ENCODE measurements at places on chromosomes 5 and 9. TPM values are rescaled to one million over a fixed set of nuclear protein-coding genes. Genes with fewer than 3 reads are reported as not detected.
A peak's percentile ranks its signal among the peaks of the same experiment; 100 is the strongest.

DAPK1 gene
- 3.9 TPM for total RNA-seq

FYB1 gene
- not detected for total RNA-seq

INSL6 gene
- total RNA-seq = 0.64 TPM

LRRC19 gene
- total RNA-seq = not detected

DNA sequence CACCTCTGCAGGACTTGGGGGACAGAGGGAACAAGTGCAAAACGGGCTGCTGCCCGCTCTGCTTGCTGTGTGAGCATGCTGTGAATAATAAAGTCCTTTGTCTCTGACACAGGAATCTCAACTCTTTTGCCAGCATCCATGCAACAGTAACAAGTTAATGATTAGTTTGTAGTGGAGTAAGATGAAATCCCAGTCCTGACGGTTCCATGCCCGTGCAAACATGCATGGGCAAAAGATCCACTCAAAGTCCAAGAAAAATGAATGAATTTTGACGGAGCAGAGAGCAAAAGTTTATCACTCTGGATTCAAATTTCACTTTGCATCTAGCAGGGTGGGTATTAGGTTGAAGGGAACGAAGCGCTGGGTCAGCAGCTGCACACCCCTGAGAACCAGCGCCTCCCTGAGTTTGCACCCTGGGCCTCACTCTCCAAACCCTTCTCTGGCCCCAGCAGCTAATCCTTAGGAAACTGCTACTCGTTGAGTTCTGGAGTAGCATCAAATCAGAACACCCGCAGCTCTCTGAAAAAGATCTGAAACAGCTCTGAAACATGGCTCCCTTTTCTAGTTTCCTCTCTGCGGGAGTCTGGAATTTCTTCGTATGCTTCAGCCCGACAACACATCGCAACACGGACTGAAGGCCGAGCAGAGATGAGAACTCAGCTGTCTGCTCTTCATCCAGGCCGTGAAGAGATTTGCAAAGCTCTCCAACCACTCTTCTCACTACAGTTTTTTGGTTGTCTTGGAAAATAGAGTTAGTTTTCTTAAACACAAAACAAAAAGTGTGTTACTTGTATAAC lies 45.6 kb upstream of the RUFY1 start:
- DNase-seq = no peak

DNA sequence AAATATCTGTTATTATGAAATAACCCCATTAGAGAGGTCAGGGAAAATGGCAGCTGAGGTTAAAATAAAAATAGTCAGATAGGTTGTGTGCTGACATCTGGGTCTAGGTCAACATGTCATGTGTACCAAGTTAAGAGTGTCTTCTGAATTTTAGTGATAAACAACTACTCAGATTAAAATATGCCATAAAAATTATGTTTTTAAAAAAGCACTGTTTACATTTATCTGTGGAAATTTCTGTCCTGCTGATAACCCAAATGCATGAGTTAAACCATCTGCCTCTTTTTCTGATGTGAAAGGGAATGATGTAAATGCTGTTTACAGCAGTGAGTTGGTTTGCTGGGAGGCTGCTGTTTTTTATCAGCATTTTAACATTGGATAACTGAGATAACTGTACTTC lies 361.2 kb upstream of the TARS1 start:
- DNase-seq = peak; percentile 94

DNA sequence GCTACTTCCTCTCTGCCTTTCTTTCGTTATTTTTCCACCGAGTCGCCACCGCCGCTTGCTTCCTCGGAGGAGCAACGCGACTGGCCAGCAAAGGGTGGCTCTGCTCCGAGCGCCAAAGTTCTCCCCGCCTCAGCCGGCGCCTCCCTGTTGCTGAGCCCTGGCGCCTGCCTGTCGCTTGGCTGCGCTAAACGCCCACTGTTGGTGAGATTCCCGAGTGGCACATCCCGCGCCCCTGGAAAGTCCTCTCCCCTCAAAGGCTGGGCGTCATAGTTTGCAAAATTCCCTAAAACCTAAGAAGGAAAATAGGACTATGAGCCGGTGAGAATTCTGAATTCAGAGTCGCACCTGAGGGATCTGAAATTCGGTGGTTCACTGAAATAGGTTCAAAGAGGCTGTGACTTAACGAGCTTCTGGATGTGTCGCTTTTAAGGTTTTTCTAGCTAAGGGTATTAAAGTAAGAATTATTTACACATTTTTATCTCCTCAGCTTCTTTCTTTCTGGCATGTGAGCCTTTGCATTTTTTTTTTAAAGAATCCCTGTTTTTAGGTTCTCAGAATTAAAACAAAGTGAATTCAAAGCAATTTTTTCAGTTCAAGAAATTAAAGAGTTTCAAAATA lies at the start of gene GRIN3A:
Gene GRIN3A, minus strand, starts transcription at position 82 of the 618 bp plus-strand sequence. CDS start 668 bp downstream, outside the sequence.
- DNase-seq = no peak

- DNase-seq = no peak
Measured at GRCh38 chr9:132163876-132164603, 2.2 kb downstream of the NTNG2 start.

DNA sequence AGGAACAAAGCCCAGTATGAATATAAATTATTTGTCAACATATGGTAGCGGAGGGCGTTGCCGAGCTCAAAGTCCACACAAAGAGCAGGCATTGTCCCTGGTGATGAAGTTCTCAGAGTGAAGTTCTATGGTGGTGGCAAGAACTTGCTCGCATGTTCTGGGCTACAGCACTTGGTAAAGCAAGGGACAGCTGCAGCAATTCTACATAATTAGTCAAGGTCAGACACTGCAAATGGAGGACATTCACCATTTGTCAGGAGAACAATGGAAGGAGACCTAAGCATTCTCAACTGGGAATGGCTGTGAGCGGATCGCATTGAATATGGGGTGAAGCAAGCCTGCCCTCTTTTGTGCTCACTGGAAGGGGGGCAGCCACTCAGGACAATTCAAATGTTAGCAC lies 503.8 kb upstream of the ADAMTS16 start:
- no peak for DNase-seq

- DNase-seq = no peak
Measured at GRCh38 chr5:134540747-134541733, 15.6 kb downstream of the JADE2 start.

DNA sequence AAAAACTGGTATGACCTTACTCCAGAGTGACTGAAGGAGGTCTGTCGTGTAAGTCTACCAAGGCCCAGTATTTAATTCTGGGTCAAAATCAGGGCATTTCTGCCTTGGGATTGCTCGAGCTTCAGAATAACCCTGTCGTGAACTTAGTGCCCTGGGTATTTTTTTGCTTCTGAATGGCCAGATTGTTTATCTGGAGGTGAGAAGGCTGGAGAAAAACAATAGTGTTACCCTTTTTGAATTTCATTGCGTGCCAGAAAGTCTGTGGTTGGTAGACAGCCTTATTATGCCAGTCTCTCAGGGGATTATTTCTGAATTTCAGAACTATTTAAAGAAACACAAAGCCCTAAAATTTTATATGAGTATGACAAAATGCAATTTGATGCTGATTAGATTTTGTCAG lies 323.4 kb downstream of the CSNK1G3 start:
- DNase-seq = no peak

- DNase-seq = peak; percentile 29
Measured at GRCh38 chr9:111287127-111287526, 42.9 kb downstream of the OR2K2 start.

- DNase-seq = no peak
Measured at GRCh38 chr9:114947058-114947457, 16.7 kb upstream of the TNFSF8 start.

- DNase-seq = no peak
Measured at GRCh38 chr9:89595646-89596045, 9.2 kb upstream of the GADD45G start.

- no peak for DNase-seq
Measured at GRCh38 chr9:116900543-116900942, 213.4 kb downstream of the TRIM32 start.

DNA sequence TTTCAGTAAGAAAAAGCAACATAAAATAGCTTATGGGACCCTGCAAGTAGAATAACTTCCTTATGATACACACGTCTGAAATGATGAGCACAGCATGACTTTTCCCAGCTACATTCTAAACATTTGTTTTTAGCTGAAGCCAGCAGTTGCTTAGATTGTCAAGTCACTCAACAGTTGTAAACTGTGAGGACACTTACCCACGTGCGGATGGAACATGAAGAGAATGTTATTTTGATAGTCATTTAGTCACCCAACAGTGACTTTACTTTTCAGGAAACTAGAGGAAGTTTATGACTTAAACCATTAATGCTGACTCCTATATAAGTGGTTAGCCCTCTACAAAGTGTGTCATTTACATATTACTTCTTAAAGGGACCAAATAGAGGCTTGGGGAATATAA lies 3.0 kb downstream of the HACD4 start:
- peak; percentile 18 for DNase-seq

- peak; percentile 38 for DNase-seq
Measured at GRCh38 chr5:80346055-80346454, 26.3 kb downstream of the SPZ1 start.

GRCh38 chr5:164671640-164672039 lies 1166.2 kb downstream of the MAT2B start:
- no peak for DNase-seq

- no peak for DNase-seq
Measured at GRCh38 chr5:128193665-128194390, 110.3 kb downstream of the SLC12A2 start.

DNA sequence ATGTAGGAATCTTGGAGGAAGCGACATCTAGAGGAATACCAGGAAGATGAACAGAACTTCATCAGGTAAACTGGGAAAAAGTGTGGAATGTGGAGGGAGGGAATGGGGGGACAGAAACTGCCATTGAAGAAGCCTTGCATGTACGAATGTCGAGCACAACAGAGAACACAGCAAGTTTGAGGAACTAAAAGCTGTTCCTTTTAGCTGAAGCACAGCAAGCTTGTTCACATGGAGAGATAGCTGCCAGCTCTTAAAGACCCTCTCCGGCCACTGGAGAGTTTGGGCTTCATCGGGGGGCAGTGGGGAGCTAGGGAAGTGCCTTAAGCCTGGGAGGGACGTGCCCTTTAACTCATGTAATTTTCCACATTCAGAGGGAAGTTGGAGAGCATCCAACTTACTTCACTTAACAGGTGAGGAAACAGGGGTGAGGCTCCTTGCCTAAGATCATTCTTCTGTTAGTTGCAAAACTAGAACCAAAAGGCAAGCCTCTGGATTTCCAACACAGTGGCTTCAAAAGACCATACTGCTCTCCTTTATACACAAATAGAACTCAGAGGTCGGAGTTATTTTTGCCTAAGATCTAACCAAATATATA lies 2.3 kb upstream of the CYFIP2 start:
- no peak for DNase-seq

- peak; percentile 78 for DNase-seq
Measured at GRCh38 chr9:95505717-95506427, 10.9 kb downstream of the PTCH1 start.

GRCh38 chr5:148708854-148709253 lies 54.5 kb upstream of the HTR4 start:
- no peak for DNase-seq

DNA sequence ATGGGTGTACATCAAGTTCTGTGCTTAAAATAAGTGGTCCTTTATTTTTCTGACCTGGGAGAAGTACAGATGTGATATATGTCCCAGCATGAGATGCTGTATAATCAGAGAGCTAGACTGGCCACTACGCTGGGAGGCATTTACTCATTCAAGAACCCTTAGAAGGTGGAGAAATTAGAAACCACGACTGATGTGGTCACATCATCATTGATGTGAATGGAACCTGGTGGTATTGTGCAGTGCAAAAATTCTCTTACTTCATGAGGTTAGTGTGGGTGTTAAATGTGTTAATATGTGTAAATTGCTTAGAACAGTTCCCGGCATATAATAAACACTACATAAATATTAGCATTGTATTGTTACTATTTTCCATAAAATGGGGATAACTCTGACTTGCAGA lies 69.5 kb upstream of the CKMT2 start:
- no peak for DNase-seq

- no peak for DNase-seq
Measured at GRCh38 chr5:179912386-179912785, 4.7 kb upstream of the TBC1D9B start.

- DNase-seq = peak; percentile 91
Measured at GRCh38 chr9:91500509-91501014, 76.9 kb upstream of the NFIL3 start.

- no peak for DNase-seq
Measured at GRCh38 chr5:152151113-152151512, 226.5 kb upstream of the GLRA1 start.

DNA sequence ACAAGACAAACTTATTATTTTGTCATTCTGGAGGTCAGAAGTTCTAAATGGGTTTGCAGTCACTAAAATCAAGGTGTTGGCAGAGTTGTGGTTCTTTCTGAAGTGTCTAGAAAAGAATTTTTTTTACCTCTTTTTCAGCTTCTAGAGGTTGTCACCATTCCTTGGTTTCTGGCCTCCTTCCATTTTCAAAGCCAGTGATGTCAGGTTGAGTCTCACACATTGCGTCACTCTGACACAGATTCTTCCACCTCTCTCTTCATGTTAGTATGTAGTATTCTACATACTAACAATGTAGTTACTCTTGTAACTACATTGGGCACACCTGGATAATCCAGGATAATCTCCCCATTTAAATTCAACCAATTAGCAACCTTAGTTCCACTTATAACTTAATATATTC lies 290.3 kb downstream of the RFX3 start:
- DNase-seq = no peak
